Right lobe of liver (tissue), 6 donors: ENCODE measurements at places on chromosomes 5 and 9. TPM values are rescaled to one million over a fixed set of nuclear protein-coding genes. Genes with fewer than 3 reads are reported as not detected.

Gene EPB41L4A
- total RNA-seq, result 12.0 TPM

Gene IFNA13
- not detected for total RNA-seq

Gene MTAP
- 21.1 TPM for total RNA-seq

Gene FOXI1
- total RNA-seq, result not detected

Gene NIPAL4
- not detected for total RNA-seq
